Activated T-cell treated with anti-CD3 and anti-CD28 coated beads for 48 hours (primary cell): ENCODE measurements at places on chromosomes 7 and 10.

- no peak for DNase-seq
Observed at GRCh38 chr10:35895331-35895730, 253.2 kb upstream of the FZD8 start.

GRCh38 chr10:130175074-130175473 lies 38.9 kb downstream of the GLRX3 start:
- DNase-seq = no peak

GRCh38 chr10:28387140-28387539 lies 84.3 kb upstream of the MPP7 start:
- no peak for DNase-seq

- DNase-seq = no peak
Observed at GRCh38 chr7:155665079-155665956, 20.9 kb downstream of the RBM33 start.

DNA sequence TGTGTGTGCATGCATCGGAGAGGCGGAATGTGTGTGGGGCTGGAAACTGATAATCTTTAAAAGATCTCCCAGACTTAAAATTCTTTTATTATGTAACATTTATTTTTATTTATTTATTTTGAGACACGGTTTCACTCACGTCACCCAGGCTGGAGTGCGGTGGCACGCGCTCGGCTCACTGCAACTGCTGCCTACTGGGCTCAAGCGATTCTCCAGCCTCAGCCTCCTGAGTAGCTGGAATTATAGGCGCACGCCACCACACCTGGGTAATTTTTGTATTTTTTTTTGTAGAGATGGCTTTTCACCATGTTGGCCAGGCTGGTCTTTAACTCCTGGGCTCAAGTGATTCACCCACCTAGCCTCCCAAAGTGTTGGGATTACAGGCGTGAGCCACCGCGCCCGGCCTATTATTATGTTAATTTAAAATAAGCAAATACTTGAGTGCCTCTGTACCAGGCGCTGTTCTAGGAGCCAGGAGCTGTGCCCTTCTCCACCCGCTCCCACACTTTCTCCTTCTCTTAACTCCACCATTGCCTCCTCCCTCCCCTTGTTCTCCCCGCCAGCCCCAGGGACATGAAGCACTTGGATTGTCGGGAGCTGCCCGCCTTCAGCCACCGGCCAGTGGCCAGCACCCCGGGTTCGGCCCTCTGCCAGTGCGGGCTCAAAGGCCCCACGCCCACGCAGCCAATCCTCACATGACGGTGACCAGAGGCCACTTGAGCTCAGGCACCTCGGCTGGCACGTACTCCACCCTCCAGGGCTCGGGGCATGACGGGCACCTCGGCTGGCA lies 163.6 kb downstream of the DNAJB6 start:
- no peak for DNase-seq

DNA sequence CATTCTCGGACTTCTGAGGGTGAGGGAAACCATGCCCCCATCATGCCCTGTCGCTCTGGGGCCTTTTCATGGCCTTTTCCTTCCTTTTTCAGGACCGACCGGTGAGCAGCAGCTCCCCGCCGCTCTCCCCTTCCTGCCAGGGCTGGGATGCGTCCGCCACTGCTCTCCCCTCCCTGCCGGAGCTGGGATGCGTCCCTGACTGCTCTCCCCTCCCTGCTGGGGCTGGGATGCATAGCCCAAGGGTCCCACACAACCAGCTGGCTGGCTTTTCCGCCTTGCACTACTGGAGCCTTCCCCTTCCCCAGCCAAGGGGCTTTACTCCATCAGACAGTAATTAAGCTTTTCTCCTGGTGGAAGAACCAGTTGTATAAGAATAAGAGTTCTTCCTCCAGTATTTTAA lies 129.7 kb upstream of the COBL start:
- no peak for DNase-seq

GRCh38 chr7:33678569-33679335 lies 226.6 kb upstream of the BMPER start:
- no peak for DNase-seq
